ENCODE measurements at places on chromosomes 12 and 14.
A peak's percentile ranks its signal among the peaks of the same experiment; 100 is the strongest.

DNA sequence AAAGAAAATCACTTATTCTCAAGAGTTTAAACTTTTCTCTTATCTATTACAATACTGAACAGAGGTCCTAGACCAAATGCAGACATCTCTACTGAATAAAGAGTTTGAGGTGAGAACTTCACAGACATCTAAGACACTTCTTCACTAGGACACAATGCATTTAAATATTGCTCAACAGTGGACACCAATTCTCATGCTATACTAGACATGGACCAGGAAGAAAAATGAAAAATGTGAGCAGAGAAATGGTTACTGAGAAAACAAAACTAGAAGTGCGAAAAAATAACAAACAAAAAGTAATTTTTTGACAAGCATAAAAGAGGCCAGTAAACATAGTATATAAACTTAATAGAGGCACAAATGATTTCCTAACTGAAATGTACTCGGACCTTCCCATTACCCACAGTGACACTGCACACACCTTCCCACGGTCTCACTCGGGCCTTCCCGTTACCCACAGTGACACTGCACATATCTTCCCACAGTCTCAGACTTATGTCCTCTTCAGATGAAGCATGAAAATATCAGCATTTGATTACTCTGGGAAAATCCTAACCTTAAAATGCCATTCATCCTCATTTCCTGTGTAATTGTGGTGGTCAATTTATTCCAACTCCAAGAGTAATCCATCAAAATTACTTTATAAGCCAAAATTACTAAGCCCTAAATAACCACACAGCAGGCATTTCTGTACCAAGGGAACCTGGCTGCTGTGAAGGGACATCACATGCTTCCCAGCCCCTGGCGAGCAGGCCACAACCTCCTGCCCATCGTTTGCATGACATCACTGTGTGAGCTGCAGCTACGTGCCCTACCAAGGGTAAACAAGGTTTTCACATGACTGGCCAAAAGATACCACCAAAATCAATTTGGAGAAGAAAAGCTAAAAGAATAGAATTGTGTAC lies 6.4 kb downstream of the SLC15A4 start:
- no peak for DNase-seq

DNA sequence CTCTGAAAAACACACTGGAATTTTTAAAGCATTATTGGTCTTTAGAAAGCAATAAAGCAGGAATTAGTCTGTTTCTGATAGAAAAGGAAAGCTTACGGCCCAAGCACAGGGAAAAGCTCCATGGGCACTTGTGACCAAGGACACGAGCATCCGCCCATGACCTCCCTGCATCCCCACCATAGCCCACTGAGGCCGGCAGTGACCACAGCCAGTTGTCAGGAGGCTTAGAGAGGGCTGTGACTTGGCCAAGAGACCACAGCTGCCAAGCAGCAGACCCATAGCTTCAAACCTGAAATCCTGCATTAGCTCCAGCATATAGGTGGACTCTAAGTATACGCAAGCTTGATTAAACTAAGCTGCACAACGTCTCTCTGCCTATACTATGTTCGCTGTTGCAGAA lies 8.9 kb downstream of the SETD3 start:
- DNase-seq: no peak

- no peak for DNase-seq
Observed at GRCh38 chr12:93563807-93564538, 8.5 kb upstream of the SOCS2 start.

GRCh38 chr14:83885837-83886293 lies 1644.1 kb upstream of the FLRT2 start:
- no peak for DNase-seq

- no peak for DNase-seq
Observed at GRCh38 chr12:124583854-124584253, 16.4 kb upstream of the NCOR2 start.

GRCh38 chr12:130622803-130623202 lies 93.3 kb downstream of the RIMBP2 start:
- no peak for DNase-seq

DNA sequence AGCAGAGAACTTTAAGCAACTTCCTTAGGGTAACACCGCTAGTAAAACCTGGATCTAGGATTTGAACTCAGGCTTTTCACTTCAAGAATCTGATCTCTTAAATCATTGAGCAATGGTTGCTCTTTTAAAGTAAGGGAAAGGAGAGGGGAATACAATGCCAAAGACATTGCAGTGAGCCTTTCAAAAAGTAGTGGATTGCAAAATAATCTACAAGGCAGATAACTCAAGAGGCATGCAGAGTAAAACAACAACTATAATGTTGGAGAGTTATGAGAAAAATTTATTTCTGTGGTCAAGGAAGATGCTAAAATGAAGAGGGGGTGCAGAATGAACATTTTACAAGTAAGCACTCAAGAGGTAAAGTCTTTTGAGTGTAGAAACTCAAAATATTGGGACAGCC lies 432.6 kb downstream of the C12orf50 start:
- DNase-seq: peak; percentile 9

DNA sequence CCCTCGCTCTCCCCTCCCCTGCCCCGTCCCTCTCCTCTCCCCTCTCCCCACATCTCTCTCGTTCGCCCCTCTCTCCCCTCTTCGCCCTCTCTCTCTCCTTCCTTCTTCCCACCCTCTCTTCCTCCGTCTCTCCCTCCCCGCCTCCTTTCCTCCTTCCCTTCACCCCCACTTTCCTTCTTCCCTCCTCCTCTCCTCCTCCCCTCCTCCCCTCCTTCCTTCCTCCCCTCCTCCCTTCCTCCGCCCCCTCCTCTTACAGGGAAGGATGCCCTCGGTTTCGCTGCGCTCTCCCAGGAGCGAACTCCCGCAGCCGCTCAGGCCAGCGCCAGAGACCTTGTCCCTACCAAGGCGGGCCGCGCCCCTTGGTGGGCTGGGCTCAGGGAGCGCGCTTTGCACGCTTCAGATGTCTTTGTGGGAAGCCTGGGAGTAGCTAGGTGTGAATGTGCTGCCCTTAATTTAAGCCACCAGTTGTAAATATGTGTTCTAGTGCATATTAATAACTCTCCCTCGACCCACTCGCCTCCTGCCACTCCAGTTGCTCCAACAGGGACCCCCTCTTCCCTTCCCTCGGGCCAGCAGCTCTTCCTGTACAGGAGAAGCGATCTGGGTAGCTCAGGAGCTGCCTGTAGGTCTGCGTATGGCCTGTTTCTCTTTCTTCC lies 13.3 kb upstream of the MAP3K9 start:
- peak; percentile 88 for DNase-seq

- DNase-seq: no peak
Observed at GRCh38 chr14:58697930-58698642, 60.3 kb downstream of the DACT1 start.
